Camera-type eye (tissue), 1 donor: ENCODE measurements at places on chromosomes 7 and 10. TPM values are rescaled to one million over a fixed set of nuclear protein-coding genes. Genes with fewer than 3 reads are reported as not detected.

Gene EMX2
- total RNA-seq, result 5.0 TPM

Gene ODAD2
- total RNA-seq, result 3.2 TPM

Gene OR13A1
- total RNA-seq, result not detected

Gene ELMO1
- total RNA-seq, result 58.2 TPM

Gene STEAP4
- total RNA-seq, result 20.4 TPM

Gene PFKP
- total RNA-seq, result 50.0 TPM

Gene CISD1
- 14.3 TPM for total RNA-seq

Gene MALRD1
- 6.2 TPM for total RNA-seq

Gene OR2A1
- total RNA-seq, result 0.44 TPM

Gene TMEM225B
- total RNA-seq, result not detected

Gene PGAM2
- 23.7 TPM for total RNA-seq

Gene NEBL
- total RNA-seq, result 45.6 TPM

Gene ELN
- 494 TPM for total RNA-seq

Gene TRIM74
- total RNA-seq, result not detected

Gene GDF10
- total RNA-seq, result 10.0 TPM

Gene CDHR3
- total RNA-seq, result 4.8 TPM

Gene ATP6V1F
- total RNA-seq, result 76.9 TPM

Gene GATA3
- total RNA-seq, result 1.6 TPM

Gene CLCN1
- total RNA-seq, result 0.22 TPM

Gene ADGRA1
- 5.4 TPM for total RNA-seq

Gene AGAP9
- 3.0 TPM for total RNA-seq

Gene MEOX2
- 19.1 TPM for total RNA-seq

Gene DCLRE1A
- total RNA-seq, result 17.3 TPM

Gene TUBB8
- total RNA-seq, result not detected

Gene SUN3
- total RNA-seq, result not detected

Gene MOGAT3
- not detected for total RNA-seq

Gene EGR2
- total RNA-seq, result 2.3 TPM

Gene SLC18A3
- total RNA-seq, result 1.3 TPM

Gene BBIP1
- 50.7 TPM for total RNA-seq

Gene NPM3
- total RNA-seq, result 44.9 TPM

Gene SKIDA1
- total RNA-seq, result 11.4 TPM

Gene C10orf67
- 0.11 TPM for total RNA-seq

Gene TUBAL3
- total RNA-seq, result 0.49 TPM

Gene NFE2L3
- 3.7 TPM for total RNA-seq

Gene TMEM213
- not detected for total RNA-seq

Gene PDE1C
- total RNA-seq, result 60.9 TPM

Gene GNGT1
- total RNA-seq, result 20.3 TPM

Gene CAPZA2
- total RNA-seq, result 164 TPM

Gene C1QL3
- 3.4 TPM for total RNA-seq

Gene SMO
- total RNA-seq, result 53.9 TPM

Gene ZNF655
- total RNA-seq, result 113 TPM

Gene CALY
- 3.0 TPM for total RNA-seq

Gene NPTX2
- total RNA-seq, result 16.8 TPM

Gene SEMA3A
- total RNA-seq, result 134 TPM

Gene CALHM1
- not detected for total RNA-seq

Gene GPR85
- total RNA-seq, result 26.8 TPM

Gene SEM1
- 23.1 TPM for total RNA-seq

Gene LRRD1
- 0.44 TPM for total RNA-seq

Gene KLHDC10
- total RNA-seq, result 50.6 TPM

Gene NME8
- total RNA-seq, result not detected

Gene OR9A2
- not detected for total RNA-seq

Gene SH2D4B
- not detected for total RNA-seq

Gene BICC1
- total RNA-seq, result 34.4 TPM

Gene ACSM6
- total RNA-seq, result not detected

Gene HOXA13
- total RNA-seq, result 0.11 TPM

Gene UCMA
- not detected for total RNA-seq

Gene ANKRD1
- total RNA-seq, result 5.3 TPM
